ENCODE measurements at places on chromosomes 12 and 14.

DNA sequence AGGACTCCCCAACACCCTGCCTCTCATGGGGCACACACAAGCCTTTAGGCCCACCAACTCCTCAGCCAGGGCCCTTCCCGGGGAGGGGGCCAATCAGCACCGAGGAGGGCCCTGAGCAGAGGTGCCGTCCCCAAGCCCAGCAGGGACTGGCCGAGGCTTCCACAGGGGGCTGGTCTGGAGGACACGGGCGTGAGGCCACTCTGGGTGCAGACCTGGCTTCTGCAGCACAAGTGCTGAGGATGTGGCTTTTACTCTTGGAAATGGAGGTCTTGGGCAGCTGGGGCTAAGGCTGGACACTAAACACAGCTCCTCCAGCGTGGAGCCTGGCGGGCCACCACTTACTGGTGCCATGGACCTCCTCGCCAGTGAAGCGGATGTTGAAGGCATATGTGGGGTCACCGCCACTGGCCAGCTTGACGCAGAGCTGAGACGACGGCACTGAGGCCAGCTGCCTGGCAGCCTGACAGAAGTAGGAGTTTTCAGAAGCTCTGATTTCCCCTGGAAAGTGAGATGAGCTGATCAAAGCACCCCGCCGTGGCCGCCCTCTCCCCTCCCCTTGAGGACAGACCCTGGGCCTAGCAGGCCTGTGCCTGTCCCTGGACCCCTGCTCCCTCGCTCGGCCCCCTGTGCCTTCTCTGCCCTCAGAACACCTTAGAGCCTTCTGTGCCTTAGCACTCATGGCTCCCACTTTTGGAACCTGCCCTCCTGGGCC is 44.0 kb downstream of the TRAFD1 start:
- no peak for DNase-seq

GRCh38 chr12:44874981-44875416 is 1.1 kb downstream of the NELL2 start:
- DNase-seq: no peak

DNA sequence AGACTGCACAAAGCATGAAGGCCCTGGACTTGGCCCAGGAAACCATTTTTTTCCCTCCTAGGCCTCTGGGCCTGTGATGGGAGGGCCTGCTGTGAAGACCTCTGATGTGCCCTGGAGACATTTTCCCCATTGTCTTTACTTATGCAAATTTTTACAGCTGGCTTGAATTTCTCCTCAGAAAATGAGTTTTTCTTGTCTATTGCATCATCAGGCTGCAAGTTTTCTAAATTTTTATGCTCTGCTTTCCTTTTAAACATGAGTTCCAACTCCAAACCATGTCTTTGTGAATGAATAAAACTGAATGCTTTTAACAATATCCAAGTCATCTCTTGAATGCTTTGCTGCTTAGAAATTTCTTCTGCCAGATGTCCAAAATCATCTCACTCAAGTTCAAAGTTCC is 43.7 kb upstream of the TRHDE start:
- DNase-seq: no peak

- DNase-seq: peak; percentile 29
Measured at GRCh38 chr12:79934281-79935020, 446 bp downstream of the PPP1R12A start.

- no peak for DNase-seq
Measured at GRCh38 chr12:111201036-111201435, 167.9 kb downstream of the PHETA1 start.

GRCh38 chr12:48350249-48351021 is at the start of gene ZNF641:
Gene ZNF641, minus strand, starts transcription at chr12:48350919. Its CDS starts 2,829 bp downstream, at chr12:48348090.
- peak; percentile 63 for DNase-seq

DNA sequence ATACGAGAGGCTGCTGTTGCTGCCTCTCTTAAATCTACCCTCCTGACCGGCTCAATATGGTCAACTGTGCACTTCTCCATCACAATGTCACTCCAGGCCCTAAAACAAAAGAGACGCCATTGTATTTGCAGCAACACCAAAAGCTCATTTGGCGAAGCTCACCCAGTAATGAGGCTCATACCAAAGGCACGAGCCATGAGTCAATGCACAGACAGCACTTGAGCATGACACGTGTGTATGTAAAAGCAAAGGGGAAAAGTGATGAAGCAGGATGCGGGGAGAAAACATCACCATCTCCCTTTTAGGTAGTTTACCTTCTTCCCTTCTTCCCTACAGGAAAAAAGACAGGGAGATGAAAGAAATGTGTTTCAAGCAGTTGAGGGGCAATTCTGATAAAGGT is 150.3 kb downstream of the FOXN3 start:
- DNase-seq: no peak
